Metanephros (tissue), 2 donors: ENCODE measurements at places on chromosomes 16 and 17. TPM values are rescaled to one million over a fixed set of nuclear protein-coding genes. Genes with fewer than 3 reads are reported as not detected.

Gene USH1G
- total RNA-seq = 0.64 TPM

Gene SLC16A6
- total RNA-seq = 1.7 TPM

Gene SLC5A11
- 3.7 TPM for total RNA-seq

Gene LITAFD
- total RNA-seq = not detected

Gene TNS4
- 0.35 TPM for total RNA-seq

Gene TLCD1
- total RNA-seq = 6.1 TPM

Gene CCL22
- not detected for total RNA-seq

Gene TLCD2
- total RNA-seq = 3.9 TPM

Gene RAB37
- 3.0 TPM for total RNA-seq

Gene ADAD2
- total RNA-seq = 0.18 TPM

Gene CHRNE
- 1.9 TPM for total RNA-seq

Gene CSH2
- not detected for total RNA-seq

Gene RNF112
- 4.1 TPM for total RNA-seq

Gene MYO15A
- total RNA-seq = 2.2 TPM

Gene ZSCAN10
- 0.12 TPM for total RNA-seq

Gene ERN2
- 0.53 TPM for total RNA-seq

Gene KRTAP16-1
- not detected for total RNA-seq

Gene IGFBP4
- total RNA-seq = 198 TPM

Gene CARD14
- total RNA-seq = 0.82 TPM

Gene CLEC19A
- total RNA-seq = 0.18 TPM

Gene MAPT
- total RNA-seq = 8.3 TPM

Gene PLEKHH3
- total RNA-seq = 34.7 TPM

Gene SPATA32
- total RNA-seq = 0.12 TPM

Gene MATCAP1
- total RNA-seq = 50.2 TPM

Gene KRTAP9-8
- total RNA-seq = not detected

Gene MAF
- 69.1 TPM for total RNA-seq

Gene TBX6
- 1.1 TPM for total RNA-seq

Gene GAS2L2
- total RNA-seq = 0.06 TPM

Gene ORC6
- total RNA-seq = 10.8 TPM

Gene CES5A
- total RNA-seq = not detected

Gene KIFC3
- 92.7 TPM for total RNA-seq

Gene CLEC3A
- total RNA-seq = not detected

Gene PRR11
- total RNA-seq = 5.3 TPM

Gene ALDOA
- total RNA-seq = 850 TPM

Gene DUXB
- total RNA-seq = not detected

Gene KRT23
- 1.3 TPM for total RNA-seq

Gene NIP7
- 15.8 TPM for total RNA-seq

Gene SPNS3
- 2.7 TPM for total RNA-seq

Gene CDK3
- total RNA-seq = 7.3 TPM

Gene KRTAP4-5
- total RNA-seq = not detected

Gene KCNAB3
- 4.1 TPM for total RNA-seq

Gene CCL13
- total RNA-seq = 0.35 TPM

Gene C16orf86
- 3.9 TPM for total RNA-seq

Gene SPNS2
- total RNA-seq = 40.5 TPM

Gene CDRT15
- total RNA-seq = not detected

Gene KRT28
- not detected for total RNA-seq

Gene TNFRSF13B
- not detected for total RNA-seq
